Mesangial cell (primary cell): ENCODE measurements at places on chromosomes 12 and 14. TPM values are rescaled to one million over a fixed set of nuclear protein-coding genes. Genes with fewer than 3 reads are reported as not detected.

Gene USP44
- 0.16 and 1.0 TPM in 2 replicates for total RNA-seq

Gene TCP11L2
- 3.4 and 28.3 TPM in 2 replicates for total RNA-seq

Gene ETNK1
- 17.6 and 25.2 TPM in 2 replicates for total RNA-seq

Gene KRT73
- not detected in 2 replicates for total RNA-seq

Gene ANKRD33
- total RNA-seq: not detected in 2 replicates

Gene CFL2
- total RNA-seq: 25.9 and 52.5 TPM in 2 replicates

Gene ADIPOR2
- 21.3 and 22.3 TPM in 2 replicates for total RNA-seq

Gene SYT1
- total RNA-seq: 7.5 and 12.0 TPM in 2 replicates

Gene APOF
- not detected in 2 replicates for total RNA-seq

Gene SIX6
- total RNA-seq: not detected in 2 replicates

Gene SPX
- total RNA-seq: 3.3 and 6.5 TPM in 2 replicates

Gene DTX1
- total RNA-seq: 0.16 TPM in 1 of 2 replicates, not detected in the other

Gene CRACR2A
- total RNA-seq: 1.8 and 8.1 TPM in 2 replicates

Gene VAMP1
- 3.1 and 7.0 TPM in 2 replicates for total RNA-seq

Gene FAIM2
- total RNA-seq: 0.13 TPM in 1 of 2 replicates, not detected in the other

Gene MYO1H
- not detected in 2 replicates for total RNA-seq

Gene CPNE6
- not detected in 2 replicates for total RNA-seq

Gene ACVRL1
- total RNA-seq: 2.1 and 3.9 TPM in 2 replicates

Gene OR6C4
- not detected in 2 replicates for total RNA-seq

Gene ISCU
- 53.4 and 91.3 TPM in 2 replicates for total RNA-seq

Gene KITLG
- 5.5 and 24.3 TPM in 2 replicates for total RNA-seq

Gene LUM
- 17.6 and 80.2 TPM in 2 replicates for total RNA-seq

Gene LBHD2
- total RNA-seq: 0.76 TPM in 1 of 2 replicates, not detected in the other

Gene CLEC9A
- total RNA-seq: not detected in 2 replicates

Gene HDAC7
- total RNA-seq: 65.0 and 83.5 TPM in 2 replicates

Gene VSIG10
- 17.7 and 20.5 TPM in 2 replicates for total RNA-seq

Gene PTPRO
- total RNA-seq: 0.33 and 1.5 TPM in 2 replicates

Gene FSCB
- total RNA-seq: 0.25 TPM in 1 of 2 replicates, not detected in the other

Gene TRHDE
- total RNA-seq: 20.7 and 24.4 TPM in 2 replicates

Gene KCNJ8
- total RNA-seq: 0.81 and 4.6 TPM in 2 replicates

Gene VWF
- total RNA-seq: under 0.01 and 0.25 TPM in 2 replicates

Gene NELL2
- total RNA-seq: under 0.01 and 0.49 TPM in 2 replicates

Gene KERA
- total RNA-seq: not detected in 2 replicates

Gene NRL
- 3.4 and 3.5 TPM in 2 replicates for total RNA-seq

Gene CISTR
- total RNA-seq: not detected in 2 replicates

Gene ADAMTS20
- total RNA-seq: not detected in 2 replicates
